ENCODE measurements at places on chromosomes 1 and 21.

- DNase-seq: no peak
Observed at GRCh38 chr1:233844692-233845091, 59.8 kb upstream of the SLC35F3 start.

- DNase-seq: no peak
Observed at GRCh38 chr1:229784834-229785233, 158.8 kb downstream of the URB2 start.

DNA sequence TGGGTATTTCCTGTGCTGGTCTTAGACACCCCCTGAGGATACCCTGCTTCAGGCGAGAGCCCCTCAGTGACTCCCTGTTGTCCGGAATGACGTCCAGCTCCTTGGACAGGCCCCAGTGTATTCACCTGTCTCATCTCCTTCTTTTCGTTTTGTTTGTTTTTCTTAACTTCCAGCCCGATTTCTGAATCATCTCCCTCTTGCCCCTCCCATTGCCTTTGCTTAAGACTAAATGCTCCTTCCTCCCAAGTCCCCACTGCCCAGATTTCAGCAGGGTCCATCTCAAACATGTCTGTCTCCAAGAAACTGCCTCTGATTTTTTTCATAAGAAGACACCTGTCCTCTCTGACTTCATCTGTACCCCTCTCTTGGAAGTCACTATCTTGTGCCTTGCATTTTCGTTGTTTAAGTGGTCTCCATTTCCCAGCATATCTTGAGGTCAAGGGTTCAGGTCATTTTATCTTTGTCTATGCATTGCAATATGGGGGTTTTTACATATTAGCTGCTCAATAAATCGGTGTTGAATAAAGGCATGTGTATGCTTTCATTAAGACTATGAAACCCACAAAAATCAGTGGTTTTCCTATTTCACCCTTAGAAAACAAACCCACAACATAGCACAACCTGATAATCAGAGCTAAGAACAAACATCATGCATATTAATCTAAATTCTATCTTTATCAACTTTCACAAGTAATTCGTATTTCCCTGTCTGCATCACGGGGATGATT lies 58.4 kb upstream of the LGALS8 start:
- no peak for DNase-seq

- peak; percentile 6 for DNase-seq
Observed at GRCh38 chr21:45973475-45974072, 8.0 kb upstream of the COL6A1 start.

GRCh38 chr1:14440731-14441130 lies 157.8 kb upstream of the KAZN start:
- DNase-seq: no peak

DNA sequence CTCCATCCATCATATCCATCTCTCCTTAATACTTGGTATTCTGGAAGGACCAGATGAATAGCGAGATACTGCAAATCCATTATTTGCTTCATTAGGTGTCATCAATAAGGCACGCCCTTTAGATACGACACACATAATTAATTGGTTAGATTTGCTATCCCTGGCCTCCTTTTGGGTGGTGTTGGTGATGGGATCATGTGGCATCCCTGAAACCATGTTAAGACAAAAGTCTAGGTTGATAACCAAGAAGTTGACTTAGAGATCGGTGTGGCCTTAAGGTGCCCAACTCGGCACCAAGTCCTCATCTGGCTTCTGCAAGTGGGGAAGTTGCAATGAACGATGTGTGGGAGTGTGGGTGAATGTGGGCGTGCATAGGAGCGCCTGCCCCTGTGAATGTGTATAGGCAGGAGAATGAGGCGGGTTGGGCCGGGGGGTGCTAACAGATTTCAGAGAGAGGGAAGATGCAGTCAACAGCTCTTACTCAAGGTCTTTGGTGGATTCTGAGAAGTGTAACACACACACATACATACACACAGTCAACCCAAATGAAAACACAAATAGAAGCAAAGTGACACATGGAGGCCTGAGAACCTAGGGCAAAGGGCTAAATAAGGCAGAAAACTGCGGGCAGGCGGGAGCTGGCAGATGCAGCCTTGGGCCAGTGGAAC lies 415.7 kb upstream of the ESRRG start:
- DNase-seq: no peak

- no peak for DNase-seq
Observed at GRCh38 chr1:22709227-22709626, 1.4 kb upstream of the EPHB2 start.

GRCh38 chr1:193181536-193181935 lies 4.9 kb downstream of the B3GALT2 start:
- DNase-seq: no peak

- DNase-seq: no peak
Observed at GRCh38 chr1:173473599-173474011, 3.5 kb upstream of the PRDX6 start.

DNA sequence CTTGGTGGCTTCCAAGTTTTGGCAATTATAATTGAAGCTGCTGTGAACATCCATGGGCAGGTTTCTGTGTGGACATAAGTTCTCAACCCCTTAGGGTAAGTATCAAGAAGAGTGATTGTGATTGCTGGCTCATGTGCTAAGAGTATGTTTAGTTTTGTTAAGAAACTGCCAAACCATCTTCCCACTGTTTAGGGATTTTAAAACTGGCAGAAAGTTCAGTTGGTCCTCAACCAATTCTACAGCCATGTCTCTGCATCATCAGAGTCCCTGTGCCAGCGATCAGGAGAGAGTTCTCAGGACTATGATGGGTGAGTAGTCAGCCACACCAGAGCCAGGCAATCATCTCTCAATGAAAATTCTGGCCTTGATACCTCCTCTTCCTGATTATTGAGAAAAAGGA lies 193.8 kb downstream of the ZC3H11B start:
- no peak for DNase-seq

GRCh38 chr1:46183926-46184557 lies 7.8 kb upstream of the P3R3URF start:
- DNase-seq: no peak

DNA sequence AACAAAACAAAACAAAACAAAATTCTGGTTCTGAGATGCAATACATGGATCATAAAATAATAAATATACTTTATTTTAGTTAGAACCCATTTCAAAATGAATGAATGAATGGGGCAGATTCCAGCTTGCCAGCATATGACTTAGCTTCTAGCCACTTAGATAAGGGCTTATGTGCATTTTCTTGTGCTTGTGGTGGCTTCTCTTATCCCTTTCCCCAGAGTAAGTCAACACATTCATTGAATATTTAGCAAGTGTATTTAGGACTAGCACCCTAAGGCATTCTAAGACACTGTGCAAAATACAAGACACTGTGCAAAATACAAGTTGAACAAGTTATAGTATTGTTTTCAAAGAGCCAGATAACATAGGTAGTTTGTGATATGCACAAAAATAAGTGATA lies 4.7 kb downstream of the ADIPOR1 start:
- no peak for DNase-seq

DNA sequence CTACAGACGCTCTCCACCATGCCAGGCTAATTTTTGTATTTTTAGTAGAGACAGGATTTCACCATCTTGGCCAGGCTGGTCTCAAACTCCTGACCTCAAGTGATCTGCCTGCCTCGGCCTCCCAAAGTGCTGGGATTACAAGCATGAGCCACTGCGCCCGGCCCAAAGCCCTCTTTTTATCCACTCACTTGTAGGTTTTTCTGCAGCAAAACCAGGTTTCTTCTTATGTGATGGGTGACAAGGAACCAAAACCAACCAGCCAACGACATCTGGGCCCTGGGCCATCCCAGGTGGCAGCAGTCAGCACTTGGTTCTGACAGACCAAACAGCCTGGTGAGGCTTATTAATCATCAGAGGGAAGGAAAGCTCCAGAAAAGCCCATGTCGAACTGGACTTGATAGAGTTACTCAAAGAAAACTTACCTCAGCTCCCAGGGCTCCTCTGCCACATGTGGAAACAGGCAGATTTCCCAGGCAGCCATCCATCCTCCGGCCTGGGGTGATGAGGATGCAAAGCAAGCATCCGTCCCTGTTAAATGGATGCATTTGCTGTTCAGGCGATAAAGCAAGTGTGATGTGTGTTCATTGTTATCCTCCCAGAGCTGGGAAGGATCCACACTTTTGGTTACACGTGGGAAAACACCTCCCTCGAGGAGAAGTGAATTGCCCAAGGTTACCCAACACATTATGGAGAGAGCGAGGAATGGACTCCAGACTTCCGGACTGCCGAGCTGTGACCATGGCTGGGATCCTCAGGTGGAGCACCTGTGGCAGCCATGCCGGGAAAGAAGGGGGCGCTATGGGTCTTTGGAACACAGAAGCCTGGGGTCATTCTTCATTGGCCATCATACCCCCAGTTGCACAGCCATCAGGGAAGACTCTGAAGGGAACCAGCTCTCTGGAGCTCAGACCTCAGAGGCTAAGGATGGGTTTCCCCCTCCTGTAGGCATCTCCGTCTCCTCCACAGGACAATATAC lies 118.8 kb downstream of the HUNK start:
- DNase-seq: no peak

GRCh38 chr1:216836316-216836715 lies 113.1 kb upstream of the ESRRG start:
- DNase-seq: peak; percentile 60

DNA sequence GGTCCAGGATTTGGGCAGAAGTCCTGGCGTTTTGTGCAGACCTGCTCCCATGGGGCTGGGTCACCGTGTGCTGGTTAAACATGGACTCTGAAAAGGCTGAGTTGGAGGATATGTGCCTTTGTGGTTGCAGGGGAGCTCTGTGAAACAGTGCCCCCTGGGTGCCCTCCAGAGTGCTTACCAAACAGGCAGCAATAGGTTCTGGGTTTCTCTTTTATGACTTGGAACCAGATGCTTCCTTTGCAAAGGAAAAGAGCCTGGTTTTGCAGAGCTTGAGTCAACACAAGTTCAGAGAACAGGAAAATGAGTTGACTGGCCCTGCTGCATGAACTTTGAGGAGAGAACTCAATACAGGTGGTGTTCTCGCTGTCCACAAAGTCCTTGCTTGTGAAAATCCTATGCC lies 288.9 kb downstream of the TM2D1 start:
- DNase-seq: no peak

DNA sequence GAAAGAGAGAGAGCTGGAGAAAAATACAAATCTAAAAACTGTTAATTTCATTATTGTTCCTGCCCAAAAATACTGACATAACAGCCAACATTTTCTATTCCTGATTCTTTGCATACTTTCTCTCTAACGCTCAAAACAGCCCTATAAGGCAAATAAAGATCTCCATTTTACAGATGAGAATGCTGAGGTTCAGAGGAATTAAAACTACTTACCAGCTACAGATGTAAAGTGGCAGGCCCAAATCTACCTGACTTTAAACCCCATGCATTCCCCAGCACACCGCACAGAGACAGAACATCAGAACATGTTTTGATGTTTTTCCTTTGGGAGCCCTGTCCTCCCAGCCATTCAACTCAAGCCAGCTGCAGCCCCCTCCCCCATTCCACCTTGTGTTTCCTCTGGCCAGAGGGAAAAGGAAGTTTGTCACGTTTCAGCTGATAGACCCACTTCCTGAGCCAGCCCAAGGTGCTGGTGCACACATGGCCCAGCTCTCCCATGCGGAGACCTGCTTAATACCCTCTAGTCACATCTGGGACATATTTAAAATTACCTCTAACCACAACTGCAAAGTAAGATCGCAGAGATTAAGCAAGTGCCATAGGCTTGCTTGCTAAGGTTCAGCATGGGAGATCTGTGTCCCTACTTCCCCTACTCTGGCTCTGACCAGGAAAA lies 133.1 kb upstream of the NFIA start:
- no peak for DNase-seq

DNA sequence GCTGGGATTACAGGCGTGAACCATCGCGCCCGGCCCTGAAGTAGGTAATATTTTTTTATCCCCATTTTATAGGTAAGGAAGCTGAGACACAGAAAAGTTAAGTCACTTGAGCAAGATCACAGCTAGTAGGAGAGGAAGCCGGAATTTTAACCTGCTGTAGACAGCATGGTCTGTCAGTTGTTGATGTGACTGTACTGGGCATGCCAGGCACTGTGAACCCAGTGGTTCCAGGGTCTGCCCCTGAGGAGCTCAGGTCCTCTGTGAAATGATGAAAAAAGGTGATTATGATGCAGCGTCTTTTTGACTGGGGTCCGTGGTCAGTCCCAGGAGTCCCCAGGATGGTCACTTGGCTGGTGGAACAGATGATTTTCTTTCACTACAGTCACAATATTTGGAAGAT lies 16.7 kb upstream of the FABP3 start:
- no peak for DNase-seq

GRCh38 chr1:10765734-10766478 lies 30.5 kb downstream of the CASZ1 start:
- peak; percentile 35 for DNase-seq

GRCh38 chr1:174556392-174556791 lies 108.6 kb downstream of the GPR52 start:
- DNase-seq: no peak

DNA sequence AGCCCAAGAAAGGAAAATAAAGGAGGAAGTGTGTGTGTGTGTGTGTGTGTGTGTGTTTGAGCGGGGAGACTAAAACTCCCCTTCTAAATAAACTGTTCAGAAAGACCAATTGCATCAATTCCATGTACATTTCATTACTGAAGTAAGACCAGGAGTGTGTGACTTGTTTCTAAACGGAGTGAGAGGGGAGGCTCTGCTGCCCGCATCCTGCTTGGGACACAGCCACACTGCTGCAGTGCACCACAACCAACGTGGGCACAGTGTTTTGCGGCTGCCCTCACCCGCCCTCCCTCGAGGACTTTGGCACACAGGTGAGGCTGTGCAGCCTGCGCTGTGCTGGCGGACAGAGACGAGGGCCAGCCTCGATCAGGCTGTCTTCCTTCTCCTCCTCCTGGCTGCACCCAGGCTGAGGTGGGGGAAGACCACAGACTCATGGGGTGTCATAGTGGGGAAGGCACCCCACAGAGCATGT lies 31.0 kb upstream of the H6PD start:
- DNase-seq: no peak

DNA sequence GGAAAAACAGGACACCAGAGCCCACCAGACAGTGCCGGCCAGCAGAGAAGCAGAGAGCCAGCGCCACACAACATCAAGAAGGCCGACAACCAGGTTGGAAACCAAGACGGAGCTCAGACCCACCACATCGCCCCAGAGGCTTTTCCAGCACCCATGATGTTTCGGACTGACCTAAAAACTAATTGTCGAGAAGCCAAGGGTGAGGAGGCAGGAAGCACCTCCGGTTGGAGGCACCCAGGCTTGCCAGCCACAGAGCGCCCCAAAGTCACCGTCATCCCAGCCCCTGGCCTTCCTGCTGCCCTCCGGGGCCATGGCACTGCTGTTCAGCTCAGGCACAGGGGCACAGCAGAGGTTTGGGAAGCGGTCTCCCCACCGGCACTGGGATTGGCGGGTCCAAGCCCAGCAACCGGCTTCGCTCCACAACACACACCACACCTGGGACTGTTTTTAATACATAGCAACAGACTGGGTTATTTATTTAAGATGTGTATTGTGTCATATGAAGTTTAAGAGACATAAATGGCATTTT lies 67.2 kb downstream of the SLC37A1 start:
- DNase-seq: no peak
